ENCODE measurements at places on chromosomes 3 and 15.

GRCh38 chr3:30228302-30228631, 378.1 kb upstream of the TGFBR2 start:
- no peak for DNase-seq

DNA sequence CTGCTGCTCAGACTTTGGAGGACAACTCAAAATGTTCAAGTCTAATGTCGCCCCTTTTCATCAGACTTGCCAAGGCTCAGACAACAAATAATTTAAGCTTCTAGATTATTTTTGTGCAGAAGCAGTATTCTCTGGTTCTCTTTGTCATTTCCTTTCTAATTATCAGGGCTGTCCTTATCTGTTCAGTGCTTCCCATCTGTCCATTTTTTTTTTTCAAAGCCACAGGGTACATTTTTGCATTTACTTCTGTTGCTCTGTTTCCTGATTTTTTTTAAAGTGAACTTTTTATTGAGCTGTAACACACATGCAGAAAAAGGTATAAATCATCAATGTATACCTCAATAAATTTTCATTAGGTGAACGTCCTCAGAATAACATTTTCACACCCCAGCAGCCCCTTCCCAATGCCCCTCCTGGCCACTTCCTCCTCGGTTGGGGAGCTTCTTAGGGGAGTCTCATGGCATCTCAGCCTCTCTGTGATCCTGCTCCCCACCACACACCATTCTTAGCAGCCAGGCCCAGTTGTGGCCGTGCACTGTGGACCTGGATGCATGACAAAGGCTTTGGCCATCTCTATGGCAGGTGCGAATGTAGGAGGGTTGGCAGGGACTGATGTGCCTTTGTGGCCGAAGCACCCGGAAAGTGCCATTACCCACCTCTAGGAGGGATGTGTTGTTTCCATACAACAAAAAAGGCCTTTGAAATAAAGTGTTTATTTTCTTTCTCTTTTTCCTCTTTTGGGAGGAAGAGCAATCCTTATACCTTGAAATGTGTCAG, 303.5 kb upstream of the LRRFIP2 start:
- DNase-seq, result no peak

DNA sequence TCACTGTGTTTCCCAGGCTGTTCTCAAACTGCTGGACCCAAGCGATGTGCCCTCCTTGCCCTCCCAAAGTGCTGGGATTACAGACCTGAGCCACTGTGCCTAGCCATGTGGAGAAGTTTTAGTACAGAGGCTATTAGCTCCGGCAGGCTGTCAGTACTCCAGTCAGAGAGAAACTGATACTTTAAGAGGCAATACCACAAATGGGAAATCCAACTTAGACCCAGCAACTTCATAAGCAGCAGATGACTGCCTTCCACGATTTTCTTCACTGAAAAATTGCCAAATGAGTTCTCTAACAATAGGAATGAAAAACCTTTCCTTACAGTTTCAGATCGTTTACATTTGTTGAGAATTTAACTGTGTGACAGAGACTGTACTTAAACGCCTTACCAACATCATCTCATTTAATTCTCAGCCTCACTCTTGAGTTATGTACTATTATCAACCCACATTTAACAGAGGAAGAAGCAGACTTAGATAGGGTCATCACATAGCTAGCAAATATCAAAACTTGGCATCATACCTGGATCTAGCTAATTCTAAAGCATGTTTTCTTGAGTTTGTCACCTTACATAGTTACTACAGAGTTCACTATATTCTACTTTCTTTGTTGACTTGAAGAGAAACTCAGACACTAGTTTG, 127.4 kb downstream of the TCF12 start:
- no peak for DNase-seq

DNA sequence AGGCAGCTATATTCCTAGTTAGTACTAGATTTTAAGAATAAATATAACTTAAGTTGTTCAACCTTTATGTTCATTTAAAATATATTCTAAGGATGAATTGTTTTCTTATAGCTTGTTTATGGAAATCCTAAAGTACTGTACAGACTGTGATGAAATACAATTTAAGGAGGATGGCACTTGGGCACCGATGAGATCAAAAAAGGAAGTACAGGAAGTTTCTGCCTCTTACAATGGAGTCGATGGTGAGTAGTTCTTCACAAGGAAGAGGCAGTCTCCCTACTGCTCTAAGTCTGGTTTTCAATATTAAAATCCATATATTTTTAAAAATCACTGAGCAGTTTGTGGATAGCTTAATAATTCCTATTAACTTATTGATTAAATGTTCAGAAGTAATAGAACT, 29.6 kb downstream of the CALML4 start:
- DNase-seq, result no peak

- no peak for DNase-seq
Measured at GRCh38 chr15:42094512-42094963, at the start of gene PLA2G4D. Gene PLA2G4D, minus strand, starts transcription at chr15:42094562. Its CDS starts 103 bp downstream, at chr15:42094459.

DNA sequence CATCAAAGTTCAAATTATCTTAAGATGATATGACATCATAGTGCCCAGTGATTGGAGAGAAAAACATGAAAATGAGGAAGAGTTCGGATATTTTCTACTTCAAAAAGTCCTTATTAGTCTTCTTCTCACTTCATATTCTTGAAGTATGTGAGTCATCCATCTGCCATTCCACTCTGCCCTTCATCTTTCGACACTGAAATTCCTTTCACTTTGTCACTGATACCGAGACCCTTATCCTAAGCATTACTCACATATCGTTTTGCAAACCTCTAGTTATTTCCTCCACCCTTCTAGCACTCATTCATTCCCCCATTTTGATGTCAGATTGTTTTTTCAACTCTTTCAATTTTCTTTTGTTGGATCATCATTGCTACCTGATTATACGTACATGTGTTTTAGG, 4.0 kb downstream of the OR5H14 start:
- no peak for DNase-seq

DNA sequence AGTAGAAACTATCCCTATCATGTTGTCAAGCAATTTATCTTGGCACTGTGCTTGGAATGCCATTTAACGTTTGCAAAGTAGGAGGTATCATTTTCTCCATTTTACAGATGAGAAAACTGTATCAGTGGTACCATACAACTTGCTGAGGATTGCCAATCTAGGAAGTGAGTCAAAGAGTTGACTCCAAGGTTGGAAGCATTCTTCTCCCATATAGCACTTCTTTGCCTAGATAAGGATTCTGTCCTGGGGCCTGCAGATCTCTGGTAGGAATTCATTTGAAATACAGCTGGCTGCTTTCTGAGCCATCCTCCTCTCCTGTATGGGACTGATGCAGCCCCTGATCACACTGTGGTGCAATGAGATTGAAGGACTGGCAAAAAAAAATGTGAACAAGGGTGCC, 170.2 kb downstream of the ALDH1A2 start:
- DNase-seq, result no peak

DNA sequence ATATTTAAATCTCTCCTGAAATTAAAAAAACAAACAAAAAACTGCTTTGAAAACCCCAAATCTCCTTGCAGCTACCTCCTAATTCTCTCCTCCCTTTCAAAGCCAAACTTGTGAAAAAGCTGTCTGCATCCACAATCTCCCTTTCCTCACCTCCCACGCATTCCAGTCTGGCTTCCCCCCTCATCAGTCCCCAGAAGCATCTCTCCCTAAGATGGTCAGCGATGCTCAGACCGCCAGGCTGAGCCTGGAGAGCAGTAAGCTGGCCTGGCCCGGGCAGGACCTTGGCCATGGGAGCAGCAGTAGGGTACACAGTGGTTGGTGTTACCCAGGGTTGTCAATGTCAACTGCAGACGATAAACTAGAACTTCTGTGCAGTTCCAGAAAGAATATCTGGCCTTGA, 32.9 kb upstream of the BLM start:
- DNase-seq, result peak; percentile 24

- no peak for DNase-seq
Measured at GRCh38 chr3:127011270-127011992, 28.5 kb downstream of the PLXNA1 start.

DNA sequence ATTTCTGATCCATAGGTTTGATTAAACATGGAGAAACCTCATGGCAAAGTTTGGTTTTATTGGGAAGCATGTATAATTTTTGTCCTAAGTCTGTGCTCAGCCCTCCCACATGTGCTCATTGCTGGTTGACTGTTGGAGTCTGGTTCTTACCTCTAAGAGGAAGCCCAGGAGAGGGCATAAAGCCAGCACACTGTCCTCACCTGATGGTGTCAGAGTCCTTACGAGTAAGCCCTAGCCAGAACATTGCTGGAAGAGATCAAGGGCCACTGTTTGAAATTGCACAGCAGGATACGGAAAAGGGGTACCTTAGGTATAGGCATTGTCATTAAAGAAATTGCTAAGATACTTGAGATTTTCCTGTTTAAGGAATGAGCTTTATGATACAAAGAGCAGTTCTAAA, 21.3 kb downstream of the MLH1 start:
- no peak for DNase-seq

GRCh38 chr3:21310891-21311290, 440.1 kb downstream of the ZNF385D start:
- DNase-seq, result no peak

DNA sequence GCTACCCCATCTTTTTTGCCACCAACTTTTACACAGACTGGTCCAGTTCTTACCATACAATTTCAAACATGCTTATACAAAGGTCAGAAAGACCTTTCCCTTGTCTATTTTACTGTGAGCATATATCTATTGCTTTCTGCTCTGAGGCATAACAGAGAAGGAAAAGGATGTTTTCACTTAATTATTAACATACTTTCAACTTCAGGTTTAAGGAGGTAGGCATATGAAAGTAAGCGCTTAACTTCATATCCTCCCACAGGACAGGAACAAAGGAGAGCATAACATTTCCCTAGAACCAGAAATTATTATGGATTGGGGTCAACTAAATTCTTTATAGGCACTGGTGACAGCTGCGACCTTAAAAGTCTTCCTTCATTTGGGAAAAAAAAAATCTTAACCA, 1.1 kb downstream of the MYEF2 start:
- no peak for DNase-seq

GRCh38 chr15:58440158-58440910, 8.5 kb downstream of the LIPC start:
- no peak for DNase-seq

GRCh38 chr3:20060974-20061685, 20.9 kb downstream of the KAT2B start:
- no peak for DNase-seq

DNA sequence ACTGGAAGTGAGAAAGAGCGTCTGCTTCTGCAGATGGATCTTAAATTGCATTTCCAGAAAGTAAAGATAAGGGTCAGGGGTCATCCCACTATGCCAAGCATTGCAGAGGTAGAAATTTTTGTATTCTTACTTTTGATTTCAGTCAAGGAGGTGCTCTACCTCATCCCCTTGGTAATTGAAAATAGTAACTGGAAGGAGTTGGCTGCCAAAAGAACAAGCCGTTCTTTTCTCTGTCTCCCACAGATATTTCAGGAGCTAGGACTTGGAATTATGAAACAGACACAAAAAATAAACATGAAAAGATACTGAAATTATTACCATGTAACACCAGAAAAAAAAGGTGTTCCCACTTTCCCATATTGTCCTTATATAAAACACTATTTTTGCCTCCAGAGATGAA, 309.9 kb upstream of the UMPS start:
- no peak for DNase-seq

DNA sequence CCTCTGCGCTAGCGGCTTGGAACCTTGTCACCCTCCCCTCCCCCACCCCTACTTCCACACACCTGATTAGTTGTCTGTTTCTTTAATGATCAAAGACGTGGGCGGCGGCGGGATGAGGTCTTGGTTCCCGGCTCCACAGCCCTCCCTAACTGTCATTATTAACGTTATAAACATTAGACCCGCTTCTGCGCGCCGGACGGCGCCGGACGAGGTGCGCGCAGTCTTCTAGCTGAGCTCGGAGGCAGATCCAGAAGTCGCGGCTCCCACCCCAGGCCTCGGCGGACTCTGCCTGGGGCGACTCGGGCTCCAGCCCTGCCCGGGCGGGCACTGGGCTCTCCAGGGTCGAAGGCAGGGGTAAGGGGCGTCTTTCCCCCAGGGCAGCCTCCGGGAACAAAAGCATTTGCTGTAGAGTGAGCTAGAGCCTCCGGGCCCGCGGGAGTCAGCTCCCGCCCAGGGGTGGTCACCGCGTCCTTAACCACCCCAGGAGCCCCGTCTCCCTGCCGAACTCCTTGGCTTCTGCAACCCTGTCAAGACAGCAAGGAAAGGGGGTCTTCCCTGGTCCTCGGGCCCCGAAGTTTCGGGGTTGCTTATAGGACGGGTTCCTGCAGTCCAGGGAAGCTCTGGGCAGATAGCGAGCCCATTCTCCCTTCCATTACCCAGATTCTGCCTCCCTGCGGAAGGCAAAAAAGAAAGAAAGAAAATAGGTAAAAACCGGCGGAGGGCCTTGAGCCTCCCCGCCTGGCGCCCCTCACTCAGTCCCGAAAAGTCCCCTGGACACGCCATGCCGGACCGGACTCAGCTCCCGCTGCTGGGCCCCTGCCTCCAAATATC, 2.2 kb upstream of the ISLR2 start:
- no peak for DNase-seq

- no peak for DNase-seq
Measured at GRCh38 chr15:56272454-56272853, 28.8 kb upstream of the RFX7 start.

GRCh38 chr3:104584682-104585081, 782.0 kb upstream of the ALCAM start:
- DNase-seq, result peak; percentile 3

DNA sequence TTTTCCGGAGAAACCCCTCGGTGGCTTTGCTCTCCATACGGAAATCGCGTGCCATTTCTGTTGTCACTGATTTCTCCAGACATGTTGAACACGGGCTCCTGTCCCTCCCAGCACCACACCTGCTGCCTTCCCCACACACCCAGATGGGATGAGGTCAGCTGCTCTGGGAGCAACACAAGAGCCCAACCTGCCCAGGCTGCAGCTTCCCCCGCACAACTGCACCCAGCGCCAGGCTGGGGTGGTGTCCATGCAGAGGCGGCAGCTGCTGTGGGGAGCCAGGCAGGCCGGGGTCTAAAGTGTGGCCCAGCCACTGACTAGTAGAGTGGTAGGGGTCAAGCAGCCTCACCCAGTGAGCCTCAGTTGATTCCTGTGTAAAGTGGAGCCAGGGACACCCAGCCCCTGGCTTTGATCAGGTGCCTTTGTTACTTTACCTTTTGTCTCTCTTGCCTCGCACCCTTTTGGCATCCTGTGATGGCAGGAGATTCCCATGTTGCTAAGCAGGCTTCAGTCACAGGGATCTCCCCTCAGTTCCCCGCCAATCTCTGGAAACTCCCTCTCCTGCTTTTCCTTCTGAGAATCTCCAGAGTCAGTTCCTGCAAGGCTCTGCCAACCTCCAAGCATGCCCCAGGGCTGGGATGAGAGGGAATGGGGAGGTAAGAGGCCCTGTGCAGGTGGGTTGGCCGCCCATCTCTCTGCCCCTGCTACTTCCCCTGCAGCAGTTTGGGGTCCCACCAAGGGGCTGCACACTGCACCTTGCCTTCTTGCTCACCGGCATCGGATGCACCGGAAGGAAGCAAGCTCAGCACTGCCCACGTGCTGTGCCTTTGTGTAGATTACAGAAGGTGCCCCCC, 91.8 kb upstream of the ALDH1A3 start:
- no peak for DNase-seq

GRCh38 chr3:188446766-188447165, 292.8 kb downstream of the LPP start:
- DNase-seq, result no peak
